CD4-positive, alpha-beta T cell (primary cell): ENCODE measurements at places on chromosomes 11 and 22.

DNA sequence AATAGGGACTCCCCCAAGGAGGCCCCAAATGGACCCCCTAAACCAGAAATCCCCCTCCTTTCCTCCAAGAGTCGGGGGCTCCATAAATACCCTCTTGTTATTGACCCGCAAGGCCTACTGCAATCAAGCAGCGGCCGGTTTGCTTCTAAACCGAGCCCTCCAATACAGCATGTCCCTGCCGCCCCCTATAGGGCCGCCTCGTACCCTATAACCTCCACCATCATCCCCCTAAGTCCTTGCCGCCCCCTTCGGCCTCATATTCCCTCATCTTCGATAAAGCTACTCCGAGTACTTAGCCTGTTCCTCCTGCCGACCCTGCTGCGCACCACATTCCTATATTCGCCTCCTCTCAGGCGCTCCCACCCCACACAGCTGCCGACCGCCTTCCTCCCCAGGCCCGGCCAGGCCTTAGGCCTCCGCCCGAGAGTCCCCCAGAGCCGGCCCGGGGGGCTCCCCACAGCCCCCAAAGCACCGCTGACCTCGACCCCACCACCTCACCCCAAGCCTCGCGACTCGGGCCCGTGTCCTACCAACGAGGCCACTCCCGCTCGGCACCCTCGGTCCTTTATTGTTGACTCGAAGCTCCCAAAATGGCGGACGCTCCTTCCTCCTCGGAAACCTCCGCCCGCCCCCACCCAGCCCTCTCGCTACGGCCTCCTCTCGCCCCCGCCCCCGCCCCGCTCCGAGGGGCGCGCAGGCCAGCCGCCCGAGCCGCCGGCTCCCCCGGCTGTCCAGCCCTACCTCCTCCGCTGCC is 430 bp downstream of the DDX6 start:
- peak; percentile 43 for DNase-seq

DNA sequence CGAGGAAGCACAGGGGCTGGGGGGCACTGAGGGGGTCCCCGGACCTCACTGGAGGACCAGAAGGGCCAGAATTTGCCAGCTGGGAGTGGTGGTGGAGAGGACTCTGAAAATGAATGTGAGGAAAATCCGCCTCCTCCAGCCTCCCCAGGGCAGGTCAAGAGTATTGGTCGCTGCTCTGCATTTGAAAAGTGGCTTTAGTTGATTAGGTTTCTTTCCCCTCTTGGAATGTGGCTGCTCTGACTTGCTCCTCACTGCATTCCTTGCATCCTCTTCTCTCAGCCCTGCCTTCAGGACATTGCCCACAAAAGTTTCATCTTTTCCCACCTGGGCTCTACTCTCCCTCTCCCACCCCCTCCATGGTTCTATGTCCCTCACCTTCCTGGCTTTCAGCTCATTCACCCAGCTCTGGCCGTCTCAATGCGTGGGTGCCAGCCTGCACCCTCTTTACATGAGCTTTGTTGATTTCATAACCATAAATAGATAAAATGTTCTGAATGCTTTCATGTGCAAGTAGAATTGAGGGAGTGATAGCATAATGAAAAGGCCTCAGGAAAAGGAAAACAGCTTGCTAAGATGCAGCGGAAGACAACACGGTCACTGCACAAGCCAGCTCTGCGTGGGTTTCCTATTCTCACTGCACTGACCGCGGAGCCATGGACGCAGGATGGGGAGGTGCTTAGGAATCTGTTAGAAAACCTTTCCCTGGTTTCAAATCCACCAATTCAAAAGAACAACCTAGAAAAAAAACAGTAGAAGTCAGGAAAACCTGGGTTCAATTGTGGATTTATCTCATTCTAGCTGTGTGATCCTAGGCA is 6.5 kb upstream of the NPAS4 start:
- DNase-seq: no peak

- no peak for DNase-seq
Measured at GRCh38 chr11:58471892-58472291, 29.9 kb upstream of the OR5B12 start.

DNA sequence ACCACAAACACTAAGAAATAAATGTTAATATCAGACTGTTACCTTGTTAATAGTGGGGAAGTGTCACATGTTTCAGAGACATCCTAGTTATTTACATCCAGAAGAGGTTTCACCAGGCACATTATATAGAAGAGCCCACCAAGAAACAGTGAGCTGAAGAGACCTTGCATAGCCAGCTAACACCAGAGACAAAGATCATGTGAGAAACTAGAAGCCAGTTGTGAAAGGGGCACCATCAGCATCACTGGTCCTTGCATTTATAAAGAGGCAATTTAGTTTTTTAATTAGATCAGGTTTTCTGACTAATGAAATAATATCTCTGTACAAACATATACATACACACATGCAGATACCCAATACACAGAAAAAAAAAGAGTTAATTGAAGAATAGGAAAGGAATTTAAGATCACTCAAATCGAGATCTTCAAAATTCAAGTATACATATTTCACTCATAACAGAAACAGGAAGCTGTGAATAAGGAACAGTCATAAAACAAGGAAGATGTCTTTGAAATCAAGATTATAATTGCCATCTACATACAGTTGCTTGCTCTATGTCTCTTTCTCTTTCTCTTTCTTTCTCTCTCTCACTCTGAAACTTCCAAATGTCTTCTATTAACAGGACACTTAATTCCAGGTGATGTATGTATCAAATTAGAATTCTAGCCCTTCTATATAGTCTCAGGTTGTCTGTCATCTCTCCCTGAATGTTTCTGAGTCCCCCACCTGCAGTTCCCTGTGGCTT is 348.7 kb downstream of the ETS1 start:
- no peak for DNase-seq

GRCh38 chr22:49587421-49587820 is 240.3 kb downstream of the BRD1 start:
- DNase-seq: no peak

- no peak for DNase-seq
Measured at GRCh38 chr11:127972816-127973215, 614.5 kb downstream of the ETS1 start.

DNA sequence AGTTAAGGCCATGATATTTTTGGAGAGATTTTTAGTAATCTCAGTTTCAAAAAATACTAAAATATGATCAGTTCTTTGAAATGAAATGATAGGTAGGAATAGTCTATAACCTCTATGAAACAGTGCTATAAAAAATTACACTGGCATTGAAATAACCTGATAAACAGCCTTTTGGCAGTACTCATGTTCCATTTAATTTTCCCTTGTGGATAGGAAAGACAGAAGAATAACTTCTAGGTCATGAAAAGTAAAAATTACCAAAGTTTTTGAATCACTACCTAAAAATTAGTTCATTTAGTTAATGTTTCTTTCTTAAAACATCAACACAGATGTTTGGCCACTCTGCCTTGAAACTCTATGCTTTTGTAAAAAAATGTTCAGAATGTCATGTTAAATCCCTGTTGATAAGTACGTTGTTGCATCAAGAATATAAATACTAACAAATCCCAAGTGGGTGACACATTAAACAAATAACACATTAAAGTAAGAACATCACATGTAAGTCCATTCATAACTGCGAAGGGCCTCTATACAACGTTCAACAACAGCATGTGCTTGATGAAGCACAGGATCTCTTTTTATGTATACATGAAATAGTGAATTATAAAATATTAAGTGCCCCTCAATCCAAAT is 290.2 kb downstream of the SWAP70 start:
- DNase-seq: no peak

DNA sequence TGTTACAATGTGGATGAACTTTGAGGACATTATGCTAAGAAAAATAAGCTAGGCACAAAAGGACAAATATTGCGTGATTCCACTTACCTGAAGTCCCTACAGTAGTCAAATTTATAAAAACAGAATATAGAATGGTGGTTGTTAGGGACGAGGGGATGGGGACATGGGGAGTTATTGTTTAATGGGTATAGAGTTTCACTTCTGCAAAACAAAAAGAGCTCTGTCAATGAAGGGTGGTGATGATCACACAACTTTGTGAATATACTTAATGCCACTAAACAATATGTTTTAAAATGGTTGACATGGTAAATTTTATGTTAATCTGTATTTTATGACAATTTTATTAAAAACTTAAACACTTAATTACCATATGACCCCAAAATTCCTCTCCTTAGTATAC is 26.1 kb downstream of the INTS4 start:
- no peak for DNase-seq

GRCh38 chr11:123995119-123995518 is at the start of gene OR10G6:
TSS of gene OR10G6 (minus strand) at chr11:123995161. CDS start at chr11:123995161, 0 bp downstream.
- DNase-seq: no peak

DNA sequence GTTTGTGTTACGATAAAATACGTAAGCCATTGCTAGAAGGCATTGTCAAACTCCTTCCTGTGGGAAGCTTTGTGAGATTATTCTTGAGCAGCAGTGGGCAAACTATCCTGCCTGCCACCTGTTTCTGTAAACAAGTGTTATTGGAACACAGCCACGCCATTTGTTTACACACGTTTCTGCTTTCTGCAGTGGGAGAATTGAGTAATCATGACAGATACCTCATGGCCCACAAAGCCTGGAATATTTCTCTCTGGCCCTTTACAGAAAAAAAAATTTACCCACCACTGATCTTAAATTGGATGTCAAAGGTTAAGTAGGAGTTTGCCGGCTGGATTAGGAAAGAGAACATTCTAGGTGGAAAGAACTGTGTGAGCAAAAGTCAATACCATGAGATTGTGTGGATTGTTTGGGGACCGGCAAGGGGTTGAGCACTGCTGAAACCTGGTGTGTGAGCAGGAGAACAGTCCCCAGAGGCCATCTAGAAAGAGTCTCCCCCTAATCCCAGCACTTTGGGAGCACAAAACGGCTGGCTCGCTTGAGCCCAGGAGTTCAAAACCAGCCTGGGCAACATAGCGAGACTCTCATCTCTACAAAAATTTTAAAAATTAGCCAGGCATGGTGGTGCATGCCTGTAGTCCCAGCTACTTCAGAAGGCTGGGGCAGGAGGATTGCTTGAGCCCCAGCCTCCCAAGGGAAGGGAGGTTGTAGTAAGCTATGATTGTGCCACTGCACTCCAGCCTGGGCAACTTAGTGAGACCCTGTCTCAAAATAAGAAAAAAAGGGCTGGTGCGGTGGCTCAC is 6.0 kb upstream of the PLA2G6 start:
- DNase-seq: no peak

GRCh38 chr11:47732271-47732670 is 17.1 kb upstream of the AGBL2 start:
- no peak for DNase-seq

- no peak for DNase-seq
Measured at GRCh38 chr11:116339306-116340098, 433.3 kb downstream of the BUD13 start.

DNA sequence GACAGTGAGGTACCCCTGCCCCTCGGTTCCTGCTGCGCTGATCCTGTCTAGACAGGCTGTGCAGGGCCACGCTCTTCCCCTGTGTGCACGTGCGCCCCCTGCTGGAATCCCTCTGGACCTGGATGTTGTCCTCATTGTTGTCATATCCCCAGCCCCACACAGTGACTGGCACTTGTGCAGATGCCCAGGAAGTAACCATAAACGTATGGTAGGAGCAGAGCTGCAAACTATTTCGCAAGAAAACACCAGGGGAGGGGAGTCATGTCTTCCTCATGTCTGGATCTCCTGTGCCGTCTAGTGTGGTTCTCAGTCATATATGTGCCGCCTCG is 114.7 kb downstream of the CRYBB2 start:
- peak; percentile 46 for DNase-seq

- no peak for DNase-seq
Measured at GRCh38 chr11:87255589-87255988, 217.9 kb downstream of the TMEM135 start.

GRCh38 chr11:134521001-134521400 is 109.0 kb upstream of the B3GAT1 start:
- DNase-seq: no peak

GRCh38 chr11:15707971-15708370 is 593.2 kb downstream of the INSC start:
- no peak for DNase-seq

DNA sequence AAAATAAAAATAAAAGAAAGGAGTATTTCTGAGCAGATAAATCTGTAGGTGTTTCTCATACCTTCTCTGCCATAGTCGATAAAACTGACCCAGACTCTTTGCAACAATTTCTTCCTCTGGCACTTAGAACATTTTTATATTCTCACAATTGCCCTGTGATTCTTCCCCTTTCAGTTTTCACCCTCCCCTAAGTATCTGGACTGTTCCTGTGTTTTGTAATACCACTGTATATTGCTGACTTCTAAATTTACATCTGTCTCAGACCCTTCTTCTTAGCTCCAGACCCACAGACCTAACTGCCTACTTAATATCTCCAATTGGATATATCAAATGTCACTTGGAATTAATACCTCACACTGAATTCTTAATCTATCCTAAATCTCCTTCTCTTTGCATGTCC is 133.4 kb upstream of the DDI1 start:
- no peak for DNase-seq

- no peak for DNase-seq
Measured at GRCh38 chr11:124946735-124947141, 7.3 kb upstream of the CCDC15 start.

GRCh38 chr11:118533769-118534729 is 3.1 kb downstream of the TMEM25 start:
- no peak for DNase-seq

GRCh38 chr11:36346562-36347383 is 50.7 kb downstream of the PRR5L start:
- DNase-seq: no peak

GRCh38 chr11:96316869-96317268 is 26.1 kb downstream of the MAML2 start:
- DNase-seq: no peak

DNA sequence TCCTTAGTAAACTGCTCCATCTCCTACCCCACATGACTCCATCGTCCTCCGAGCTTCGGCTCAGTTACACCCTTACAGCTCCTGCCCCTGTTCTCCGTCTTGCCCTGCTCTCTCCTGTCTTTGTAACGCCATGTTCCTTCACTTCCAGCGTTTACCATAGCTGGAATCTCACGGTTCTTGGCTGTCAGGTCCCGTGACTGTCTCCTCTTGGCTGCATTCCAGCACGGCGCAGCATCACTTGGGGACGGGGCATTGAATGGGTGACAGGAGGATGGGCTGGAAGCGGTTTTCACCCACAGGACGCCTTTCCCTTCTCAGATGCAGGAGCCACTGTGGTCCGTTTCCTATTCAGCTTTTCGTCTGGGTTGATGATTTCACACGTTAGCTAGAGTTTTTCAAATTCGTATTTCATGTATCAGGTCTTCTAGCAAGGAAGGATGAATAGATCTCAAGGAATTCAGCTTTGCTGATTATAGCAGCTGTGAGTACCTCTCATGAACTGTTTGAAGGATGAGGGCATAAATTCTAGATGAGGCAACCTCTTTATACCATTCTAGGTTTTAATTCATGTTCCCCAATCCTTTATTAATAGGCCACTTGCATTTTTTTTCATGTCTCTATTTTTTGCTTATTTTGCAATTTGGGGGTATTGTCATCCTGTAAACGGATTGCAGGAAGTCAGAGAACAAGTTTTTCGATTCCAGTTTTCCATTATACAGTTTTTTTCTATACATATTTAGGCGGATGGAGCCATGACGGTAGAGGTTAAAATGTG is 29.1 kb downstream of the ZBED4 start:
- no peak for DNase-seq
